ENCODE measurements at places on chromosomes 4 and X.

- no peak for DNase-seq
Measured at GRCh38 chrX:1153940-1154339, 58.5 kb downstream of the CRLF2 start.

- no peak for DNase-seq
Measured at GRCh38 chrX:136525738-136526606, 6.0 kb upstream of the VGLL1 start.

GRCh38 chr4:89305712-89306437 lies 1.7 kb downstream of the GPRIN3 start:
- DNase-seq = no peak

DNA sequence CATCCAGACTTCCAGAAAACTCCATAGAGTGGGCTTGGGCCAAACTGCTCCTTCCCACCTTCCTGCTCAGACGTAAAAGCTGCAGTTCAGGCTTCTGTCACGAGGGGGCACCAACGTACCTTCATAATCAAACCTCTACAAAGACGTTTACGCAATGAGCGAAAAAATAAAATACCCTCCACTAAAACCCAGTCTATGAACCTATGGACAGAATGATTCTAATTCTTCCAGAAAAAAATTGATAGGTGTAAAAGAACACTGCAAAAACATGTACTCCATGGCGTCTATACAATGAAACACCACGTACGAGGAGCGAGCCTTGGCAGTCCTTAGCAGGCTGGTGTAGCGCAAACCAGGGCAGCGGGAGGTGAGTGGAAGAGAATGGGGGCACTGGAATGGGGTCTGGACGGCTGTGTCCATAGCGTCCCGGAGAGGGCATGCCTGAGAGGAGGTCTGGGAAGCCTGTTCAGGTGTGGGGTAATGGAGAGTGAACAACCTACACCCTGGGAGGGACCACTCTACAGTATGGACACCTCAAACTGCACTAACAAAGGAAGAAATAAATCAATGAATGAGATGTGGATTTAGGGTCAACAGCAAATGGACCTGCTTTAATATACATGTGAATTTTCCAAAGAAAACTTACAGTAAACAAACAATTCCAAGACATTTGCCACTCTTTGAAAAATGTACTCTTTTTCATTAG lies 14.4 kb upstream of the RAB40A start:
- DNase-seq = peak; percentile 34

DNA sequence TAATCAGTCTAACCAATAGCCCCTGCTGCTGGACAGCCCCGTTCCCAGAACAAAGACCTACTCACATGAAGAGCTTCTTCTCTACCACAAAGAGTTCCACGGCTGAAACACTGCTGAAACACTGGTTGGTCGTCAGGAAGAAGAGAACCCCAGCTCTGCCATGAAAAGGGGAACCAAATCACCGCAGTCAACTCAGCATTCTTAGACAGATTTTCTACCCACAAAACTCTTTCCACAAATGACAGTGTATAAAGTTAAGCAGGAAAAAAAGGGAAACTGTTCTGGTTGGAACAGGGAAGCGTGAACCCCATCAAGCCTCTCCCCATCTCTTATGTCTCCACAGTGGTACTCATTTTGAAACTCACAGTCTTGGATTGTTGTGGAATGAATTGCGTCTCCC lies 57.3 kb downstream of the ABCG2 start:
- no peak for DNase-seq

DNA sequence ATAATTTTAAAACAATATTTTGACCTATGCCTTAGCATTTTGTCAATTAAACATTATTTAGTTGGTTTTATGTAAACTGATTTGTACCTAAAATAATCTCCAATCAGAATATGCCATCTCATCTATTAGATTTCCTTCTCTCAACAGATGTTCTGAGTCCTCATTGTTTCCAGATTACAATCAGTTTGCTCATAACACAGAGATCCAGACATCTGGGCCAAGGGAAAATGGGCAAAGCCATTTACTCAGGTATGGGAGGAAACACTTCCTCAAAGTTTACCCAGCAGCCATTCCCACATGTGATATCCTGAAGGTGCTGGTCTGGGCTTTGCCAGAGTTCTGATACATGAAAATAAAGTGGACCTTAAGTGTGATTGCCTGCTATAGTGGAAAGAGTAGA lies 217.9 kb upstream of the GPC4 start:
- DNase-seq = no peak

GRCh38 chr4:932713-933070 lies 432 bp downstream of the TMEM175 start:
- DNase-seq = no peak

DNA sequence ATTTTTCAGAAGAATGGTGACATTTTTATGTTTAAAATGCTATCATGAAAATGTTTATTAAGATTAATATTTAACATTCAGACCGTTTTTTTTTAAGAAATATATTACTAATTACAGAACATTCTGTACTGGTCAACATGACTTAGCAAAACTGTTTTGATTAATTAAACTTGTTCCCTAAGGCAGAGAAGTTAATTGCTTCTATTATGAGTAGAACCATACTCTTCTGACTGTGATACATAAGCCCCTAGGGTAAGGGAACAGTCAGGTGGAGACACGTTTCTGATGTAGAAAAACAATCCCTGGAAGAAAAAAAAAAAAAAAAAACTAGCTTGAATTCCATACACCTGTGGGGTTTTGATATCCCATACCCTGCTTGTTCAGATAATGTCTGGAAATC lies 97.4 kb downstream of the GPM6A start:
- DNase-seq = no peak

GRCh38 chrX:13470685-13470977 lies 98.8 kb upstream of the EGFL6 start:
- no peak for DNase-seq

DNA sequence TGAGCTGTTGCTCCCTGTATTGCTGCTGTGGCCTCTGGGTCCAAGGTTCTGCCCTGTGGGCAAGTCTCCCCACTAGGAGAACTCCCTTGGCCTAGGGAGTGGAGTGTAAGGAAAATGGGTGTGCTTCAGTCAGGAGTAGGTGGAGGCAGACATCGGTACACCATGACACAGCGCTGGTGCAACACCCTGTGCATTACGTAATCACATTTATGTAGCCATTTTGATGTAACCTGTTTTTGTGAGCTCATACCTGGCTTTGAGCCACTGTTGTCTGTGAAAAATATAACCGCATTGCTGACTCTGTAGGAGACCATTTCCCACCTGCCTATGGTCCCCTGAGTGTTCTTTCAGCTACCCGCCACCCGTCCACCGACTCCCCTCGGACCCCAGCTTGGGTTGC lies 700.5 kb upstream of the AGA start:
- DNase-seq = no peak

DNA sequence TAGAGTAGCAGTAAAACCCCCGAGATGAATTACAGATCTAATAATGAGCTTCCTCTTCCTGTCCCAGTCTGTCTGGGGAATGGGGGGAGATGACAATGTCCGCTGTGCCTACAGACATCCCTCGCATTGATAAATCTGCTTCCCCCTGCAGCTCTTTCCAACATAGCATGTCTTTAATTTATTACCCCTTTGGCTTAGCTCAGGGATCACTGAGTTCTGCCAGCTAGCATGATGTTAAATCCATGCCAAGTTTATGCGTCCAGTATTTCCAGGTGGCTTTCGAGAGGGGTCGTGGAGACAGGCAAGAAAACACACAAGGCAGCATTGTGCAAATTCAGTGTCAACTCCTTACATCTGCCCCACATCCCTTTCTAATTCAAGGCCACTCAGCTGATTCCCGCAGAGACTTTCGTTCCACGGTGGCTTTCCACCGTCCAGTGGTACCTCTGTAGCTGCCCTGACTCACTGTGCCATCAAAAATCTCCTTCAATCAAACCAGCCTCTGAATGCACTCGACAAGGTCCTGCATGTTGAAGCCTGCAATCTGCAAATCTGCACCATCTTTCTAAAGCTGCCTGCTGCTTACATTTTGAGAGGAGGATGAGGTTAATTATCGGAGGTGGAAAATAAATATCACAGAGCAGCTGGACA lies 75.1 kb downstream of the MXRA5 start:
- DNase-seq = no peak

DNA sequence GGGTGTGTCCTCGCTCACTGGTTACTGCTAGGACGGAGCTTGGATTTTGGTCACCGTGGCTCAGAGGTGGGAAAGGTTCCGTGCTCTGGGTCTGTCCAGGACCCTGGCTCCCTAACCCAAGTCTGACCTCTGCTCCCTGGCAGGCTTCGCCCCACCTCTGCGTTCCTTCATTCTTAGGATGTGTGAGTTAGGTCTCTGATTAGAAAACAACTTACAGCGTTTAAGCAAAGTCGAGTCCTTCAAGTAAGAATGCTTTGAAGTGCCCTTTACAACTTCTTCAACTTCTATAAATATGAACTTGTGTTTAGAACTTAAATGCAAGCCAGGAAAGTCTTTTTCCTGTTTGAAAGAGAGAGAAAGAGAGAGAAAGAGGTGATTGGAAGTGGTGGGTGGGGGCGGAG lies 891 bp downstream of the TLR2 start:
- no peak for DNase-seq

GRCh38 chr4:134326866-134327265 lies 125.3 kb upstream of the PABPC4L start:
- DNase-seq = no peak

DNA sequence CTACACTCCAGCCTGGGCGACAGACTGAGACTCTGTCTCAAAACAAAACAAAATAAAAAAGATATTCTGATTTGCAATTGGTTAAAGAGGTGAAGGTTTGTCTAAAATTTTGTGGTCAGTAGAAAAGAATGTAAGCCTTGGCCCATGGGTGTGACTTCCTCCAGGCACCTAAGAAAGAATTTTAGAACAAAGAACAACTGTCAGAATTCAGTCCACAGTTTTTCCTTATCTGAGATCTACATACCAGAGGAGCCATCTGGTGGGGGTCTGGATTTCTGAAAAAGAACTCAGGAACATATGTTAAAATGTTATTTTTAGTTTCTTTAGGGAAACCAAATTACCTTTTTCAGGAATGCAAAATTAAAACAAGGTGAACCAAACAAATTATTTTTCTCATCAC lies 434.1 kb downstream of the ANKRD50 start:
- DNase-seq = no peak

- no peak for DNase-seq
Measured at GRCh38 chr4:1599491-1600210, 84.5 kb downstream of the FAM53A start.

DNA sequence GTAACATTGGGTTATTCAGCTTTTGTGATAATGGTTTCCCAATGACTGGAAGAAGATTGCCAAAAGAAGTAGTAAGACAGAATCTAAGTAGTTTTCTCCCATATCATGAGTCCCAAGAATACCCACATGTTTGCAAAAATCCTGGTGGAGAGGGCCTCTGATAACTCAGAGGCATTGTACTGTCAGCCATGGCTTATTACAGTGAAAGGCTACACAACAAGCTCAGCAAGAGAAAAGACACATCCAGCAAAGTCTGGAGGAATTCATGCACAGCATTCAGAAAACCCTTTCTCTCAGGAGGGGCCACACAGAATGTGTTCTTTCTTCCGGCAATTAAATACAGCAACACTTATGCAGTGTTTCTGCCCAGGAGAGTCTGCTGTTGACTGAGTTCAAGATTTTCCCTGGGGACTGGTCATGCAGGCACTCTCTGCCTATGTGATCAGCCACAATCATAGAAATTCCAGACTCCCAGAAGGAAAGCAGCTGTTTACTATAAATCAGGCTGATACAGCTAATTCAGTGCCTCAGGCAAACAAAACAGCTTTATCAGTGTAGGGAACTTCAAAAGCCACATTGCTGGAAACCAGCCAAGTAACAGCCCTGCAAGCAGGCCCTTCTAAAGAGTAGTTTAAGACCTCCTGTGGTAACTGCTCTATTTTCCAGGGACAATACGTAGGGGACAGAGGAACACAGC lies 937.1 kb downstream of the CCSER1 start:
- DNase-seq = no peak

- DNase-seq = no peak
Measured at GRCh38 chr4:733631-733980, 28.0 kb downstream of the PCGF3 start.
